ENCODE measurements at places on chromosomes 6 and 20.

- DNase-seq: no peak
Measured at GRCh38 chr6:29887819-29888776, 54.2 kb upstream of the HLA-A start.

- DNase-seq: no peak
Measured at GRCh38 chr6:3701631-3702030, 49.9 kb downstream of the PXDC1 start.

- DNase-seq: no peak
Measured at GRCh38 chr6:116291701-116292396, 12.1 kb upstream of the TSPYL1 start.

GRCh38 chr6:38212579-38212978 lies 393.1 kb downstream of the ZFAND3 start:
- peak; percentile 50 for DNase-seq

DNA sequence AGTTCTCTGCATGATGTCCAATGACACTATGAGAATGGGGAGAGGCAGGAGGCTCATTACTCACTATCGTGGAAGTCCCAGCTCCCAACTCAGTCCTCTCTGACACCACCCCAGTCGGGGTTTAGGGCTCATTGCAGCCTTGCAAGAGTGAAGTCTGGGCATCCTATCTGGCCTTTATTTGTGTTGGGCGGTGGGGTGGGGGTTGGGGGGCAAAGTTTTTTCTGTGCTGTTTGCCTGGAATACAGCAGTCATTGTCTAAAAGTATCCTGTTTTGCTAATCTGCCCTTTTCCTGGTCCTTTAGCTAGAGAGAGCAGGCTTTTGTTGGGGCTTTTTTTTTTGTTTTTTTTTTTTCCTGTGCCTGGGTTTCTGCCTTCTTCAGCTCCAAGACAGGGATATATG lies 174.2 kb downstream of the MYLK4 start:
- DNase-seq: no peak

- no peak for DNase-seq
Measured at GRCh38 chr6:91865889-91866288, 1279.0 kb upstream of the MAP3K7 start.

GRCh38 chr6:7188492-7188891 lies 80.7 kb downstream of the RREB1 start:
- no peak for DNase-seq

DNA sequence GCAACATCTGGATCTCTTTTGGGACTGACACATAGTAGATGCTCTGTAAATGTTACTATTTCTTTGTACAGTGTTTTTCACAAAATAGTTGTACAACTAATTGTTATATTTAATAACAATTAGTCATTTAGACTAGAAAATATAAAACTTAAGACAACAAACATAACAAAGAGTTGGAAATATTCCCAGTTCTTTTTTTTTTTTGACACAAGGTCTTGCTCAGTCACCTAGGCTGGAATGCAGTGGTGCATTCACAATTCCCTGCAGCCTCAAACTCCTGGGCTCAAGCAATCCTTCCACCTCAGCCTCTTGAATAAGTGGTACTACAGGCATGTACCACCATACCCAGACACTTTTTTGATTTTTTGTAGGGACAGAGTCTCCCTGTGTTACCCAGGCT lies 105.8 kb downstream of the UTRN start:
- no peak for DNase-seq

DNA sequence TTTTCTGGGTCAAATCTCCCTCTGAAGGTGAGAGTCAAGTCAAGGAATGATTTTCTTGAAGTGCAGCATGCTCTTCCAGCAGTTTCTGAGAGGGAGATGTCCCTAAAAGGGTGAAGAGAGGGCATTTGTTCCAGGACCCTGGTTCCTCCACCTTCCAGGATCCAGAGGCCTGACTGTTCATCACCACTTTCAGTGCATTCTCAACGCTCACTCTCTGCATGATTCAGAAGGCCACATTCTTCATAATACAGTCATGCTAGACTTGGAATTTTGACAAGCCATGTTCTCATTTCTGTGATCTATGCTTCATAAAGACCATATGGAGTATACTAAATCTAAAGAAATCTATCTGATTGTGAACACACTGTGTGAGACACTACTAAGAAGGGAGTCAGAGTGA lies 85.1 kb downstream of the PDE7B start:
- DNase-seq: no peak

GRCh38 chr6:31541059-31541657 lies 645 bp downstream of the DDX39B start:
- no peak for DNase-seq

DNA sequence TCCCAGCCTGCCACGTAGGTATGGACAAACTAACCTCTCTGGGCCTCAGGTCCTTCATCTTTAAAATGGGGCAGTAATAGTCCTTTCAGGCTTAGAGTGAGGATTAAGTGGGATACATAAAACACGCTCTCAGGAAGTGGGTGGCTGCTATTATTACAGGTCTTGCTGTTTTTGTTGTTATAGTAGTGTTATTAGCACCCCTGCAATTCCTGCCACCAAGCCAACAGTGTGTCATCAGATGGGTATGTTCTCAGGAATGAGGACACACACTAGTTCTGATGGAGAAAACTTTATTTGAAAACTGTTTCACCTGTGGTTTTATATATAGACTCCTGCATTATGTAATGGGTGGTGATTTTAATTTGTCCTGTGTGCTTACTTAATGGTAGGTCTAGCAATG lies 131.7 kb downstream of the LRRC1 start:
- DNase-seq: no peak

DNA sequence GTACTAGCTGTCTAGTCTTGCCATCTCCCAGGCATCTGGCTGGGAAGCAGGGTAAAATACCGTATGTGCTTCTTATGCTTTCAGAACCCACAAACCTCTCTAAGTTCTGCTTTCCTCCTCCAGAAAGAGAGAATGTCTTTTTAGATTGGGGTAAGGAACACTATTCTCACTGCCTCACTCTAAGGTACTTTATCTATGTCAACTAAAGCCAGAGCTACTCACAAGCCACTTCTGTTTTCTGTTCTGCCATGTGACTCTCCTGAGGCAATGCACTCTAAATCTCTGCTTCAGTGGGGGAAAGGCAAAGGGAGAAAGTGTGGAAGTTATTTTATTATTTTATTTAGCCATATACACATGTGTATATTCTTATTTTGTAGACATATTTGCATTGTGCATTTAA lies 15.6 kb downstream of the MEP1A start:
- DNase-seq: no peak

DNA sequence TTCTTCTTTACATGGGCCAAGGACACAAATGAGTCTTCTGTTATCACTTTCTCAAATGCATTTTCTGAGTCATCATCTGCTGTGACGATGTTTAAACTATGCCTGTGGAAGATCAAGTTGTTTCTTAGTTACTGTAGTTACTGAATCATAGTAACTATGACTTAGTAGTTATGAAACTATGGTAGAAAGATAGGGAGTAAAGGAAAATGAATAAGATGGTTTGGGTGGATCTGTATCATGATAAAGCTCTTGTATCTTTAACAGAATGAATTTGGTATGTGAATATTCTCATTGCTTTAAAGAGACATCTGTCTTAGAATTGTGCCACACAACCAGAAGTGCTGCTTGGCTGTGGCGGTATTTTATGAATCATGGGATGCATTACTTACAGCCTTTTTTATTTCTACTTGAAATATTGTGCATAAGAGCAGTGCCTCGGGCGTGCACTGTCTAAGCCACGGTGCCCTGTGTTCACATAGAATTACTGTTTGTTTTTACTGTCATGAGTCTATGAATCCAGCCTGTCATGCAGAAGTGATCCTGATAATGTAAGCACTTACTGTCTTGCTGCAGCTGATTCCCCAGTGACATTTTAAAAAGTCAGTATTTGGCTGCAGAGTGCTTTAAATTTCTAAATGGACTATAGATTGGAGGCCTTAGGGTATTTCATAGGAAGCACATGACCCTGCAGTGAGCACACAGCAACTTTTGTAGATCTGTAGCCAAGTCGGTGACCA lies 215.2 kb downstream of the TMEM242 start:
- no peak for DNase-seq

DNA sequence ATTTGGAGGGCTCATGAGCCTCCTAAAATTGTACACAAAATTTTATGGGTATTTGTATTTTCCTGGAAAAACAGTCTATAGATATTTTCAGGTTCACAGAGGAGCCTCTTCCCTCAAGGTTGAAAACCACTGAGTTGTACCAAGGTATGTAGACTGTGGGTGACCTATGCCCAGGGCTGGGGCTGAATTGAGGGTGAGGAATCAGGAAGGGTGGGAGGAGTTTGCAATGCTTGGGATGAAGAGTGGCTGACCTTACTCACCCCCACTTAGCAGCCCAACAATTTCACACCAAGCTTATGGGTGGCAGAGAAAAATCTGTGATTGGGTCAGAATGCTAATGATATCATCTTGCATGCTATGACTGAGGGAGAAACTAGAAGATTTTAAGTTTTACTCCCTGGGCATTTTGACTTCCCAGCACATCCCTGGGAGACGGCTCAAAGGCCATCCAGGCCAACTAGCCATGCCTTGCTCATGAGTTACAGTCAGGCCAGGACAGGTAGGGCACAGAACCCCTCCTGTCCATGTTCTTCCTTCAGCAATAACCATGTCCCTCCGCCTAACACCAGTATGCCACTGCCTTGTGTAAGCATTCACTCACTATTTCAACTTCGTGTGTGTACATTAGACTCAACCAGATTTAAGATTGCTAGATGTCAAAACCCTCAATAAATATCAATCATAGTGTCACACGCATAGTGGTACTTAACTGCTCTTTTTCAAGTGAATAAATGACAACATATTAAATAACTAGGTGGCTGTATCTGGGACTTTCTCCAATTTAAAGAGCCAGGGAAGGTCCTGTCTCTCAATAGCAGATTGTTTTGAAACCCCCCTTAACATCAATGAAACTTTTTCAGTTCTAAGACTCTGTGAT lies 16.6 kb downstream of the ADTRP start:
- DNase-seq: no peak

GRCh38 chr6:30682143-30683117 lies 4.0 kb downstream of the PPP1R18 start:
- no peak for DNase-seq

GRCh38 chr20:60381643-60382400 lies 423.6 kb downstream of the CDH26 start:
- no peak for DNase-seq

- DNase-seq: no peak
Measured at GRCh38 chr20:1402149-1402548, 9.3 kb upstream of the FKBP1A start.

DNA sequence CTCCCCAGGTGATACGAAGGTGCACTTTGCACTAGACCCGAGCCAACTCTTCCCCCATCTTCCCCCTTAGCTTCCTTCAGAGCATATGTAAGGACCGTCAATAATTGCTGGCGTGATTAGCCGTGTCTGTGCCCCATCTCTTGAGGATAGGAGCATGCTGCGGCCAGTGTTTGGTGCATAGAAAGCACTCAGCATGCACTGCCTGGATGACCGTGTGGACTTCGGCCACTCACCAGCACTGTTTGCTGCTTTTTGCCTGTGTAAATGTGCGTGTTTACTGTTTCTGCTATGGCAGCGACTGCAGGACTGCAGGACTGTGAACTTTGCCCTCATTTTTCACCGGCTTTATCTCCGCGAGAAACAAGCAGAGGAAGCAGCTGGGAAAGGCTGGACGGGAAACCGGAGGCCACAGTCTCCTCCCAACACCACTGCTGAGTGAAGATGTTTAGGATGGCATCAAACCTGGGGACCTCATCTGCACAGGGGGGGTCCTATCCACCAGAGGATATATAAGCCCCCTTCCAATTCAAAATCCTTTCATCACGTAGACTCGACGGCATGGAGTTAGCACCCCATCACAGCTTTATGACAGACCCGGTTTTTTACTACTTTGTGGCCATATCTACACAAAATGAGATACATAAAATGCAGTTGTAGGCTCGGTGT lies 150.6 kb upstream of the AFDN start:
- DNase-seq: no peak

GRCh38 chr6:16851758-16852157 lies 90.5 kb upstream of the ATXN1 start:
- no peak for DNase-seq

DNA sequence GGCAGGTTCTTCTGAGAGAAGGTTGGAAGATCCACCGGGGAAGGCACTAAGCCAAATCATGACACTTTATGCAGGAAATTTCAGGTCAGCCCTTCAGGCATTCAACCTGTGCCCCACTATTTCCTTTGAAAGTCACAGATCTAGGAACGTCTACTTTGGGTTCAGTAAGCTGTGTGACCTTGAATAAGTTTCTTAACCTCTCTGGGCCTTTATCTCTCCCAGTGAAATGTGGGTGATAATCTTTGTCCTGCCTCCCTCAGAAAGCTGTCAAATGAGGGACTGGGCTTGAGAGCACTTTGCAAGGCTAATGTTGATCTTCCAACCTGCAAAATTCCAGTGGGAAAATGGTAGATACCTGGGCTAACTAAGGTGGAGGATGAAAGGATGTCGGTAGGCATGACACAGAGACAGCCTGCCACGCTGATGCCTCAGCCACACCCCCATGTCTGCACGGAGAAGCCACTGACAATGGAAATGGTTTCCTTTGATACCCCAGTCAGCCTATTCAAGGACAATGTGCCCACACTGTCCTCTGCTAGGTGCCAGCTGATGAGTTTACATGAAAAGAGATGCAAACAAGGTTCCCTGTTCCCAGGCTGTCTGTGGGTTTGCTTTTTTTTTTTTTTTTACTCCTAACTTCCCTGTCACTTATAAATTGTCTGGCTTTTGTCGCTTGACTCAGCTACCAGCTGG lies 9.3 kb downstream of the BNIP5 start:
- no peak for DNase-seq

DNA sequence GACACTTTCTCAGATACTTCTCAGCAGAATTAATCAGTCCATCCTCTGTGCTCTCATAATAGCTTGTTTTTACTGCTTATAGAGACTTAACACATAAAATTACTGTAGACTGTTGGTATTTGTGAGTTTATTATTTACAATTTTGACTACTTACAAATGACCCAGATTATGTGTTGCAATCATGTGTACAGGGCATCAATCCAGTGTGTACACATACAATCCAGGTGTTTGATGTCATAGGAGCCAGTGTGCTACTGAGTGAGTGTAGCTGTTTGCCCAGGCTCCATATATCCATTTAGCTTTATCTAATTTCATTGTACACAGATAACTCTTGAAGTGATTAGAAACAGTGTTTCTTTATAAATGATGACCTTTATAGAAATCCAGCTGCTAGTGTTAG lies 31.3 kb downstream of the TRMT11 start:
- no peak for DNase-seq

- DNase-seq: no peak
Measured at GRCh38 chr6:36280467-36280866, 10.6 kb downstream of the PNPLA1 start.

Measured in SHP77 treated with DMSO at 0.1 percent for 48 hours (cell line).